Right renal pelvis (tissue), 4 donors: ENCODE measurements at places on chromosomes 5 and 9.

DNA sequence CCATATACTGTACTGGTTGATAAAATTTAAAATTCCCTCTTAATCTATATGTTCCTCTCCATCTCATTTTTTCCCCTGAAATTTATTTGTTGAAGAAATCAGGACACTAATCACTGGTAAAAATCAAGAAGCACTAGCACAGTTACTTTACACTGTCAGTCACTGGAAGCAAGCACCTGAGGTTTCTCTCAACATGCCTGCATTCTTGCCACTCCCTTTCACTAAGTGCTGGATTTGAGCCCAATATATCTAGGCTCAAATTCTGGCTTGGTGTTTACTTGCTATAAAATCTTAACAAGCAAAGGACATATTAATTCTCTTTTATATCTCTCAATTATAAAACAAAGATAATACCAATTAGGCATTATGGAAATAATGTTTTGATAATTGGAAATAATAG is 58.6 kb downstream of the DIAPH1 start:
- DNase-seq: no peak

DNA sequence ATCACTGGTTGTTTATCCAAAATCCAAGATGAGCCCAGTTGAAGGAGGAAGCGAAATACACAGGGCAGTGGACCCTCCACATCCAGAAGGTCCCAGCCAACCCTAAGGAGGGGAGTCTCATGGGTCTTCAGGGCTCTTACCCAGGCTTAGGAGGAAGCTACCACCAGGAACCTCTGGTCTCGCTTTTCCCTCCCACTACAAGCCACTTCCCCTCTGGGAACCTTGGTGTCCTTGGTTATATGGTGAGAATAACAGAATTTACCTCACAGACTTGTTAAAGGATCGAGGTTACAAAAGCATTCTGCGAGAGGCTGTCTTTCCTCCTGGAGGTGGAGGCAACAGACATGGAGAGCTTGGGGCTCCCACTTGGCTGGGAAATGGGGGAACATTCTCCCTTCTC is 3.4 kb downstream of the HIGD2A start:
- no peak for DNase-seq

DNA sequence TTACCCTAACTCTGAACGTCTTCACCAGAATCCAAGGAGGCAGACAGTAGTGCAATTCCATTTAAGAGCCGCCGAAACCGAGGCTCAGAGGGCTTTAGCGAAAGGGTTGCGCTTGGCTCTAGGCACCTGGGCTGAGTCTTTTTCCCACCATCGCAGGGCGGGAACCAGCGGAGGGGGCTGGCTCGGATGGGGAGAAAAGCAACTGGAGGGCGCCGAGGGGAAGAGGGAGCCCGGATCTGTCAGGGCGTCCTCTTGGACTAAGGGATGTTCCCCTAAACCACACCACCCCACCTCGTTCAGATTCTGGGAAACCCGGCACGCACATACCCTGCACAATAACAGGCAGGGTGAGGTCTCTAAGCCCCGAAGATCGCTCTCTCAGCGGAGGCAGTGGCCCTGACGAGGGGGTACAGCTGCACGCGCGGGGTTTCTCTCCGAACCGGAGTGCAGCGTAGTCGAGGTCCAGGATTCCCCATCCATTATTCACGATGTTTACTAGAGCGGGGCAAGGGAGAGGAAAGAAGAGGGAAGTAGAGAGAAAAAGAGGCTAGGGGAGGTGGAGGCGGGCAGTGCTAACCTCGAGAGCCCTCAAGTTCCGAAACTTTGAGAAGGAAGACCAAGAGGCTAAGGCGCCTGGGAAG is 1.3 kb upstream of the POU4F3 start:
- no peak for DNase-seq

GRCh38 chr5:175321927-175322532 is 122.0 kb downstream of the DRD1 start:
- peak; percentile 65 for DNase-seq

GRCh38 chr5:151097820-151098767 is 17.3 kb upstream of the TNIP1 start:
- no peak for DNase-seq

GRCh38 chr5:157109744-157110143 is 900 bp upstream of the HAVCR2 start:
- DNase-seq: no peak
